ENCODE measurements at places on chromosomes 13 and 19. TPM values are rescaled to one million over a fixed set of nuclear protein-coding genes. Genes with fewer than 3 reads are reported as not detected.
A peak's percentile ranks its signal among the peaks of the same experiment; 100 is the strongest.

DNA sequence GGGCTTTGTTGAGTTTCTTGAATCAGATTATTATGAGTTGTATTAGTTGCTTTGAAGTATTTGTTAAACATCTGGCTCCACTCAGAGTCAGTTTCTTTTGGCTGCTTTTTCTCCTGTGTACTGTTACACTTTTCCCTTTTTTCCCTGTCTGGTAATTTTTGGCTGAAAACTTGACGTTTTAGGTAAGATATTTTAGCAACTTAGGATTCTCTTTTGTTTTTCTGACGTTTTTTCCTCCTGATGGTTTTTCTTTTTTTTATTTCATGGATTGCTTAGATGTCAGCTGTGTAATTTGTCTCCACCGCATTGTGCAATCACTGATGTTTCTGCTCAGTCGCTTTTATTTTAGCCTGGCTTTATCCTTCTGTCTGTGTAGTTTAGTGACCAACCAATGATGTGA, 20.7 kb downstream of the RFC3 start:
- no peaks in the 10 kb centered on the region for H3K27me3 ChIP-seq
- DNase-seq, result no peak
- no peak overlapping the region for H3K4me3 ChIP-seq
- H3K36me3 ChIP-seq, result peaks cover 5% of the 10 kb centered on the region
- no peak overlapping the region for H3K27ac ChIP-seq
- H3K4me1 ChIP-seq, result no peaks in the 10 kb centered on the region

GRCh38 chr13:33188093-33188882, 97.3 kb downstream of the STARD13 start:
- no peak for DNase-seq
- no peaks in the 10 kb centered on the region for H3K4me1 ChIP-seq
- no peaks in the 10 kb centered on the region for H3K27me3 ChIP-seq
- no peaks in the 10 kb centered on the region for H3K36me3 ChIP-seq
- H3K4me3 ChIP-seq, result no peak overlapping the region

DNA sequence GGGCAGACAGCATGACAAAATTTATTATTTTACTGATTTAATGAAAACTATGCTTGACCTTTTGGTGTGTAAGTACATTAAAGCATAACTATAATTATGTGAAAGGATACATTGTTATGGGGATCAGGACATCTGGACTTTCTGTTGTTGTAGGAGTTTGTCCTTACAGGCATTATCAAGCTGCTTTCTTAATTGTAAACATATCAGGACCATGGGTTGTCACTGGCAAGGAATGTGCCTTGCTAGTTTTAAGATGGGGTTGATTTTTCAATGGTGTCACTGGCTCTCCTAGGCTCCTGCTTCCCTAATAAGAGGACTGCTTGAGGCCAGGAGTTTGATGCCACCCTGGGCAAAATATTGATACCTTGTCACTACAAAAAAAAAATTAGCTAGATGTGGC, 32.6 kb downstream of the KBTBD6 start:
- no peak for DNase-seq
- no peak overlapping the region for H3K27ac ChIP-seq
- no peaks in the 10 kb centered on the region for H3K27me3 ChIP-seq
- H3K4me1 ChIP-seq, result no peaks in the 10 kb centered on the region

DNA sequence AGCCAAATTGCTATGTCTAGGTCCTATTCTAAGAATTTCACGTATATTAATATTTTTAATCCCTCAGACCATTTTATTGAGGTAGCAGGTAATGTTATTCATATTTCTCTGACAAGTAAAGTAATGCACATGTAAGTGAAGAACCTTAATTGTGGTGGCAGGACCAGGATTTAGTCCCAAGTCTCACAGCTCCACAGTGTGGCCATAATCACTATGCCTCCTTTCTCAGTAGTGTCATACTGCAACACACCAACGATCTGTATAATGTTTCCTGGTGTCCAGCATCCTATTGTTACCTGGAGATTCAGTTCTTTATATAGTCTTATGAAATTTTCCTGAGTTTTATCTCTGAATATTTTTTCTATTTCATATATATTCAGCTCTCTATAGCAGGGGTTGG, 340.3 kb downstream of the OLFM4 start:
- H3K36me3 ChIP-seq, result no peaks in the 10 kb centered on the region
- H3K4me1 ChIP-seq, result no peaks in the 10 kb centered on the region
- no peak overlapping the region for H3K4me3 ChIP-seq
- DNase-seq, result no peak

DNA sequence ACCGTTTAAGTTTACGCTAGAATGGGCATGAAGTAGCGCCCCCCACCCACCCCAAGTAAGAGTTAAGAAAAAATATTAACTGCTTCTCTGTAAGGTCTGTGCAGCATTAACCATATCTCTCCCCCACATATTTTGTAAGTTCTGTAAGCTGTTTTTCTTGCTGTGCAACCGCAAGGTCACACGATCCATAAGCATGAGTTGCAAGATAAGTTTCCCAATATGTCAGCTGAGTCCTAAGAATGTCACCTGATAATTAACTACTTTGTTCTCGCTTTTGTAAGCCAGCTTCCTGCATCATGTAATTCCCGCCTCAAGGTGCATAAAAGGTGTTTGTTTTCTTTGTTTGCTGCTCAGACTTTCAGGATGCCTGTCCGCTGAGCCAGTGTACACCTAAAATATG, 187.0 kb downstream of the MYO16 start:
- H3K27me3 ChIP-seq, result no peaks in the 10 kb centered on the region
- no peaks in the 10 kb centered on the region for H3K36me3 ChIP-seq
- no peaks in the 10 kb centered on the region for H3K4me1 ChIP-seq
- no peak overlapping the region for H3K27ac ChIP-seq
- no peak overlapping the region for H3K4me3 ChIP-seq

- no peak overlapping the region for H3K4me3 ChIP-seq
- H3K27me3 ChIP-seq, result no peaks in the 10 kb centered on the region
- H3K4me1 ChIP-seq, result peaks cover 3% of the 10 kb centered on the region
- peaks cover 61% of the 10 kb centered on the region for H3K36me3 ChIP-seq
These were observed 6.8 kb downstream of the TMED1 start for GRCh38 chr19:10828981-10829821.

- peak overlapping the region; percentile 80 for H3K27ac ChIP-seq
- peak; percentile 35 for DNase-seq
- peak overlapping the region; percentile 9 for H3K4me3 ChIP-seq
- H3K27me3 ChIP-seq, result no peaks in the 10 kb centered on the region
These were observed 29.2 kb downstream of the PIP5K1C start for GRCh38 chr19:3670796-3671679.

DNA sequence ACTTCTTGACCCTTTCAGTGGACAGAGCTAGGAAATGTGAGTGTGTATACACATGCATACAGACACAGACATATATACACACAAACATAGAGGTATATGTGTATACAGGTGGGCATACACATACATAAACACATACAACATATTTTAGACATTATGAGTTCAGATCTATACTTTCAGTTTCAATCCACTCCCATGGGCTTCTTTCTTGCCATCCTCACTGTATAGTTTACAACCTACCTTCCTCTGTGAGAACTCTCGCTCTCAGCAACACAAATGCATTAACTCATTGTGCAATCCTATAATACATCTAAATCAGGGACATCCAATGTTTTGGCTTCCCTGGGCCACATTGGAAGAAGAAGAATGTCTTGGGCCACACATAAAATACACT, 21.2 kb upstream of the SCEL start:
- no peak for DNase-seq
- H3K4me1 ChIP-seq, result no peaks in the 10 kb centered on the region

- no peak for DNase-seq
- no peak overlapping the region for H3K4me3 ChIP-seq
- H3K36me3 ChIP-seq, result no peaks in the 10 kb centered on the region
- no peaks in the 10 kb centered on the region for H3K27me3 ChIP-seq
These were observed 312.5 kb downstream of the OLFM4 start for GRCh38 chr13:53341144-53341510.

DNA sequence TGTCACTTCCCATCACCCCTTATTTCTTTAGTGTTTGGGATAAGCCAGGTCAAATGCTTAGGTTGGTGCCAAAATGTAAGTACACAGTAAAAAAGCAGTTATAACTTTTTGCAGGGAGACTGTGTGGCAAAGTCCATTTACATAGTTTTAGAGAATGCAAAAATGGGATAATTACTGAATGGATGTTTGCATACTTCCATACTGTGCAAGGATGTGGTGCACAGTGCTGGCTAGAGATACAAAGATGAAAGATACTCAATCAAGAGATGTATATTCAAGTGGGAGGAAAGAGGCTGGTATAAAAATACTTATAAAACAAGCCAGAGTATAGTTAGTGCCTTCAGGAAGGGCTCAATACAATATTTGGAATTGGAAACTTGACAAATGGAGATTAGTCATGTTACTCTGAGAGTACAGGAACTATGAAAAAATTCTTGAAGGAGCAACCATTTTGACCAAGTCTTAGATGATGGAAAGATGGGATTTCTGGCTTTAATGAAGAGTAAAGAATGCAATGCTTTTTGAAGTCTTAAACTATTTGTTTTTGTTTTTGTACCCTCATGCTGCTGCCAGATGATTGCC, 8.0 kb downstream of the PDS5B start:
- H3K36me3 ChIP-seq, result no peaks in the 10 kb centered on the region
- H3K4me3 ChIP-seq, result no peak overlapping the region
- no peak for DNase-seq
- no peaks in the 10 kb centered on the region for H3K27me3 ChIP-seq
- no peak overlapping the region for H3K27ac ChIP-seq

- no peaks in the 10 kb centered on the region for H3K4me1 ChIP-seq
- no peaks in the 10 kb centered on the region for H3K36me3 ChIP-seq
- no peak overlapping the region for H3K27ac ChIP-seq
- no peak overlapping the region for H3K4me3 ChIP-seq
- H3K27me3 ChIP-seq, result no peaks in the 10 kb centered on the region
These were observed 594.7 kb downstream of the FGF9 start for GRCh38 chr13:22265563-22265962.

GRCh38 chr13:114230117-114230516, 4.6 kb upstream of the CDC16 start:
- no peaks in the 10 kb centered on the region for H3K36me3 ChIP-seq
- H3K27me3 ChIP-seq, result no peaks in the 10 kb centered on the region
- no peak overlapping the region for H3K27ac ChIP-seq
- peaks cover 24% of the 10 kb centered on the region for H3K4me1 ChIP-seq
- H3K4me3 ChIP-seq, result no peak overlapping the region

- H3K4me1 ChIP-seq, result no peaks in the 10 kb centered on the region
- peaks cover 5% of the 10 kb centered on the region for H3K27me3 ChIP-seq
- H3K4me3 ChIP-seq, result no peak overlapping the region
- no peaks in the 10 kb centered on the region for H3K36me3 ChIP-seq
These were observed 14.4 kb upstream of the DPP9 start for GRCh38 chr19:4737955-4738600.

DNA sequence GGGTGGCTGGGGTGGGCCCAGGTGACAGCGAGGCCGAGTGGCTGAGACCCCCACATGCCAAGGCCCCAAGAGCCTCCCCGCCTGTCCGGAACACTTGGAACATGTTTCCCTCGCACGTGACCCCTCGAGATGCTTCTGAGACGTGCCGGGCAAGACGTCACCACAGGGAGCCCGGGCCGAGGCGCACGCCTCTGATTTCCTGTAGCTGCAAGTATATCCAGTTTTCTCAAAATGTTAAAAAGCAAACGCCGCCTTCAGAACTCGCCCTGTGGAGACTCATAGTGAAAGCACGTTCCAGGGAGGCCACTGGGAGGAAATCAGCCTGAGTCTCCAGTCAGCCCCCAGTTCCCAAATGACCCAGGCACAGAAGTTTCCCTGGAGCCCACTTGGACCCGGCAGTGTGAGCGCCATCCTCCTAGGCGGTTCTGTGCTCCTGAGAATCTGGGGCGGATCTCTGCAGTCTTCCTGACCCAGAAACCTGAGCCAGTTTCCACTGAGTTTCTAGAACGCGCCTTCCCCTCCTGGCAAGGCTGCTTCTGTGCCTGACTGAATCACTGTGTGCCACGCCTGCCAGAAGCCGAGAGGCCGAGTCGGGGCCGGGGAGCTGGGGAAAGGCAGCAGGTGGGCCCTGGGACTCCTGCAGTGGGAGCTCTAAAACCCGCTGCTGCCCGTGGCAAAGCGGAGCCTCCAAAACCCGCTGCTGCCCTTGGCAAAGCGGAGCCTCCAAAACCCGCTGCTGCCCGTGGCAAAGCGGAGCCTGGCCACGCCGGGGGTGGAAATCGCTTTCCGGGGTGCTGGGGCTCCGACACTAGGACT, 179.3 kb downstream of the KDM4B start:
- peaks cover 23% of the 10 kb centered on the region for H3K36me3 ChIP-seq
- H3K27me3 ChIP-seq, result no peaks in the 10 kb centered on the region
- peaks cover 8% of the 10 kb centered on the region for H3K4me1 ChIP-seq
- H3K4me3 ChIP-seq, result no peak overlapping the region

- peak within 1 kb of the TSS; percentile 36 for H3K4me3 ChIP-seq
- peaks cover 9% of the 10 kb centered on the region for H3K36me3 ChIP-seq
- H3K27me3 ChIP-seq, result no peaks in the 10 kb centered on the region
- peaks cover 52% of the 10 kb centered on the region for H3K4me1 ChIP-seq
- no peak within 1 kb of the TSS for H3K27ac ChIP-seq
These were observed at the start of gene TBXA2R for GRCh38 chr19:3606690-3607289. TBXA2R (minus strand) TSS chr19:3606875; CDS start chr19:3600634, 6,241 bp downstream.

- H3K4me1 ChIP-seq, result no peaks in the 10 kb centered on the region
These were observed 29.3 kb upstream of the ATP1A3 start for GRCh38 chr19:42023121-42023942.

DNA sequence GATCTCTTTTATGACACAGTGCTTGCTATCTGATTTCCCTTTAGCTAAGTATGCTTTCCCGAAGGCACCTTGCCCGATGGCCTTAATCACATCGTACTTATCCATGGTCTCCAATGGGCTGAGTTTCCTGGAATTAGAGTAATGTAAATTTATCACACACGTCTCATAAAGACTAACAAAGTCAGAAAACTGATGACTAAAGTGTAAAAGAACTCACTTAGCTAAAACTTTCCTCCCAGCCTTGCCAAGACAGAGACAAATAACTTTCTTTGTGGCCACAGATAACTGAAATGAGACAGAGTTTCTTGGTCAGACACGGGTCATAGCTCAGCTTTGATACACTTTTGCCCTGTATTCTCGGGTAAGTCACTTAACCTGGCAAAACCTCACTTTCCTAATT, 1.5 kb downstream of the NEK5 start:
- H3K4me1 ChIP-seq, result peaks cover 17% of the 10 kb centered on the region
- H3K4me3 ChIP-seq, result no peak overlapping the region
- no peak overlapping the region for H3K27ac ChIP-seq

GRCh38 chr19:51784922-51785690, 9.9 kb upstream of the FPR3 start:
- DNase-seq, result no peak

GRCh38 chr19:11767633-11768133, 883 bp downstream of the ZNF441 start:
- H3K27ac ChIP-seq, result peak overlapping the region; percentile 83
- H3K4me3 ChIP-seq, result peak overlapping the region; percentile 65
- H3K27me3 ChIP-seq, result no peaks in the 10 kb centered on the region

INAFM1 gene
- total RNA-seq, result 10.3 TPM

MEIOSIN gene
- not detected for total RNA-seq

ZNF83 gene
- total RNA-seq, result 46.8 TPM

DHDH gene
- not detected for total RNA-seq

CDC34 gene
- total RNA-seq, result 114 TPM

ZNF146 gene
- 37.3 TPM for total RNA-seq

SOX1 gene
- total RNA-seq, result not detected

GRIK5 gene
- total RNA-seq, result 0.31 TPM

DMKN gene
- 10.7 TPM for total RNA-seq

GJA3 gene
- not detected for total RNA-seq

RXFP2 gene
- not detected for total RNA-seq

TRPM4 gene
- not detected for total RNA-seq

CYP2S1 gene
- total RNA-seq, result 0.78 TPM

ZNF154 gene
- 9.5 TPM for total RNA-seq
